ENCODE measurements at places on chromosomes 1 and 21. TPM values are rescaled to one million over a fixed set of nuclear protein-coding genes. Genes with fewer than 3 reads are reported as not detected.

AMPD2 gene
- 98.4 TPM for total RNA-seq

SNIP1 gene
- total RNA-seq, result 12.7 TPM

HES3 gene
- total RNA-seq, result not detected

GPATCH4 gene
- 6.5 TPM for total RNA-seq

NTMT2 gene
- not detected for total RNA-seq

SLAMF7 gene
- not detected for total RNA-seq

KRTAP10-1 gene
- total RNA-seq, result not detected

KCNK2 gene
- 5.1 TPM for total RNA-seq

OR2T29 gene
- total RNA-seq, result not detected

CELA2A gene
- 0.28 TPM for total RNA-seq

SLC6A9 gene
- 4.2 TPM for total RNA-seq

CNTN2 gene
- total RNA-seq, result under 0.01 TPM

OR2T6 gene
- not detected for total RNA-seq

NOS1AP gene
- total RNA-seq, result under 0.01 TPM

KRTAP21-2 gene
- not detected for total RNA-seq

RLF gene
- total RNA-seq, result 40.0 TPM

EMC1 gene
- total RNA-seq, result 82.9 TPM

FCGR3A gene
- total RNA-seq, result not detected

DAB1 gene
- total RNA-seq, result not detected

USP48 gene
- total RNA-seq, result 36.9 TPM

IL20 gene
- not detected for total RNA-seq

FMN2 gene
- 73.6 TPM for total RNA-seq

TFF3 gene
- not detected for total RNA-seq

LRRIQ3 gene
- 1.4 TPM for total RNA-seq

ZNF670 gene
- 2.3 TPM for total RNA-seq

SRM gene
- 14.4 TPM for total RNA-seq

LRRC53 gene
- total RNA-seq, result not detected

IVL gene
- total RNA-seq, result not detected

LMX1A gene
- total RNA-seq, result not detected

TDRKH gene
- 2.0 TPM for total RNA-seq

AVPR1B gene
- not detected for total RNA-seq

POTED gene
- total RNA-seq, result not detected

VAV3 gene
- total RNA-seq, result 0.38 TPM

CCDC27 gene
- total RNA-seq, result not detected
